Activated CD8-positive, alpha-beta memory T cell treated with anti-CD3 and anti-CD28 coated beads, Interleukin-2, amount 10 ng/mL, durations not matched to agents 7 days and 5 days (primary cell): ENCODE measurements at places on chromosomes 7 and 10. TPM values are rescaled to one million over a fixed set of nuclear protein-coding genes. Genes with fewer than 3 reads are reported as not detected.
A peak's percentile ranks its signal among the peaks of the same experiment; 100 is the strongest.

GRCh38 chr7:35817181-35817580 is 16.3 kb downstream of the SEPTIN7 start:
- peaks cover 55% of the 10 kb centered on the region for H3K4me1 ChIP-seq
- H3K36me3 ChIP-seq: peaks cover 64% of the 10 kb centered on the region
- no peak overlapping the region for H3K4me3 ChIP-seq
- H3K27me3 ChIP-seq: no peaks in the 10 kb centered on the region
- no peak overlapping the region for H3K27ac ChIP-seq
- no peak for DNase-seq

GRCh38 chr10:103745341-103746247 is 109.8 kb downstream of the SH3PXD2A start:
- no peak overlapping the region for H3K4me3 ChIP-seq
- peak overlapping the region; percentile 47 for H3K27ac ChIP-seq
- peak; percentile 75 for DNase-seq
- H3K27me3 ChIP-seq: no peaks in the 10 kb centered on the region
- H3K36me3 ChIP-seq: no peaks in the 10 kb centered on the region

GRCh38 chr10:45513551-45513950 is 139.5 kb downstream of the ALOX5 start:
- no peak overlapping the region for H3K4me3 ChIP-seq
- no peaks in the 10 kb centered on the region for H3K27me3 ChIP-seq
- DNase-seq: no peak

- DNase-seq: no peak
- peaks cover 9% of the 10 kb centered on the region for H3K4me1 ChIP-seq
- H3K4me3 ChIP-seq: no peak overlapping the region
- no peak overlapping the region for H3K27ac ChIP-seq
These were observed 44.8 kb downstream of the CLIP2 start for GRCh38 chr7:74334030-74334429.

Gene RBP3
- total RNA-seq: not detected

Gene SPDYE18
- 0.70 TPM for total RNA-seq

Gene EGR2
- total RNA-seq: 21.6 TPM

GRCh38 chr7:100003711-100004661 is 11.4 kb upstream of the ZKSCAN1 start:
- no peak overlapping the region for H3K4me3 ChIP-seq
- no peak overlapping the region for H3K27ac ChIP-seq
- peaks cover 3% of the 10 kb centered on the region for H3K27me3 ChIP-seq
- DNase-seq: no peak

- H3K36me3 ChIP-seq: no peaks in the 10 kb centered on the region
- no peaks in the 10 kb centered on the region for H3K4me1 ChIP-seq
- H3K27me3 ChIP-seq: no peaks in the 10 kb centered on the region
- no peak overlapping the region for H3K4me3 ChIP-seq
- no peak for DNase-seq
These were observed 218.1 kb downstream of the MAD1L1 start for GRCh38 chr7:2014391-2015241.

Gene COL28A1
- not detected for total RNA-seq

DNA sequence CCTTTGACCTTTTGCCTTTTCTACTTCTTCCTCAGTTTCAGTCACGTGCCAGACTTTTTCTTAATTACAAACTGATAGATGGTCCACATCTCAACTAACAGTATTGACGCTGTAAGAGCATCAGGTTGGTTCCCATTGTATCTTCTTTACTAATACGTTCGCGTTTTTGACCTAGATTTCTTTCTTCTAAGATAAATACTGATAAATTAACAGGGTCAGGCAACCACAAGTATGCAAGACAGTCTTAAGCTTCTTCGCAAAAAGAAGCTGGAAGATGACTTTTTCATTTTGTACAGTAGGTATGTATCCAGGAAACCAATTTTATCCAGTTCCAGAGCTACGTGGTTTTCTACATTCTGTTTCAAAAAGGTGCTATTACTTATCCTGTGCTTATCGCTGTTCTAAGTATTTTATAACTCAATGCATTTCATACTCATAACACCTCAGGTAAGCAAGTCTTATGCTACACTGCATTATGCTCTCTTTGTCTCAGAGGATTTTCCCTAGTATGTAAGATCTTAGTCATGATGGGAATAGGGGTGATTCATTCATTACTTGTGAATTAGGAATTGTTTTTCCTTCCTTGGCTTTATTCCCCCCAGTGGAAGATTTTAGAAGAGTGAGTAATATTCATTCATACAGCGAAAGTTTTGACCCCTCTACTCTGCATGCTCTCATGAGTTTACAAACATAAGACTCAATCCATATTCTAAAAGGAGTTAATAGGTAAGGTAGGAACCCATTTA is 955 bp downstream of the DUS4L start:
- H3K36me3 ChIP-seq: peaks cover 19% of the 10 kb centered on the region
- H3K4me1 ChIP-seq: peaks cover 58% of the 10 kb centered on the region
- H3K27ac ChIP-seq: peak overlapping the region; percentile 91
- H3K27me3 ChIP-seq: no peaks in the 10 kb centered on the region
- no peak for DNase-seq
- peak overlapping the region; percentile 79 for H3K4me3 ChIP-seq

DNA sequence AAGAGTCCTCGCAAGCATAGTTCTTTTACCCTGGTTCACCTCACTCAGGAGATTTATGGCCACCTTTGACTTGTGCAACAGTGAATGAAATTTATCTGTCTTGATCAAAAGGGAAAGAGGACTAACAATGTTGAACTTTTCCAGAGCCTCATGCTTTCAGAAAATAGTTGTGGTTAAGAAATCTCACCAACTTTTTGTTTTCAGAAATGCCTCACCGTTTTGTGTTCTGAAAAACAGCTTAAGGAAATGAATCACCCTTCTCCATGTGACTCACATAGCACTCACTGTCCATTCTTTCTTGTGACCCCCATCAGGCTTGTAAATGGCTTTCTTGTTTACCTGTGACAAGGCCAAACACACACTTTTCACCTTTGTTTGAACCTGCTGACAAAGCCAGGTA is 148.6 kb upstream of the FAM3C start:
- no peak for DNase-seq
- peak overlapping the region; percentile 92 for H3K27ac ChIP-seq
- H3K27me3 ChIP-seq: no peaks in the 10 kb centered on the region
- H3K36me3 ChIP-seq: peaks cover 39% of the 10 kb centered on the region

GRCh38 chr10:52779541-52780390 is 7.2 kb upstream of the MBL2 start:
- no peak overlapping the region for H3K27ac ChIP-seq
- H3K4me3 ChIP-seq: no peak overlapping the region
- no peaks in the 10 kb centered on the region for H3K4me1 ChIP-seq
- H3K36me3 ChIP-seq: no peaks in the 10 kb centered on the region

Gene GPAM
- total RNA-seq: 9.8 TPM

- H3K27me3 ChIP-seq: peaks cover 9% of the 10 kb centered on the region
- no peak for DNase-seq
- no peak overlapping the region for H3K4me3 ChIP-seq
- no peak overlapping the region for H3K27ac ChIP-seq
- H3K36me3 ChIP-seq: no peaks in the 10 kb centered on the region
These were observed 25.5 kb downstream of the SLC18A2 start for GRCh38 chr10:117266400-117266799.

GRCh38 chr10:12588091-12588860 is 238.9 kb downstream of the CAMK1D start:
- peaks cover 11% of the 10 kb centered on the region for H3K36me3 ChIP-seq
- peaks cover 46% of the 10 kb centered on the region for H3K4me1 ChIP-seq
- H3K27me3 ChIP-seq: no peaks in the 10 kb centered on the region
- DNase-seq: peak; percentile 59
- peak overlapping the region; percentile 62 for H3K4me3 ChIP-seq
- H3K27ac ChIP-seq: peak overlapping the region; percentile 74

Gene AS3MT
- not detected for total RNA-seq

DNA sequence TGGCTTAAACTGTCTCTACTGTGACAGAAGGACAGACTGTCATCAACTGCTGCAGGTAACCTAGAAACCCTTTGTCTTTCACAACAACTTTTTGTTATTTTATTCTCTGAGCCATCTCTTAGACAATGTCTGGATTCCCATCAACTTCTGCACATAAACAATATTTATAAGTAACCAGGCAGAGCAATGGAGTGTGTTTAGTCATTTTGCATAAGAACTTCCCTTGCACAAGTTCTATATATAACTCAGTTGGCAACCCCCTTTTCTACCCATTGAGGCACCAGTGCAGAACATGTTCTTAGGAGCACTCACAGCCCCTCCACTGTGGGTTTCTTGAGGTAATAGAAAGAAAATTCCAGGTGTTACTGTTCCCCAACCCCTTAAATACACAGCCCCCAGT is 65.0 kb upstream of the IL6 start:
- peaks cover 1% of the 10 kb centered on the region for H3K36me3 ChIP-seq
- no peak for DNase-seq
- H3K27ac ChIP-seq: no peak overlapping the region
- H3K27me3 ChIP-seq: peaks cover 62% of the 10 kb centered on the region

DNA sequence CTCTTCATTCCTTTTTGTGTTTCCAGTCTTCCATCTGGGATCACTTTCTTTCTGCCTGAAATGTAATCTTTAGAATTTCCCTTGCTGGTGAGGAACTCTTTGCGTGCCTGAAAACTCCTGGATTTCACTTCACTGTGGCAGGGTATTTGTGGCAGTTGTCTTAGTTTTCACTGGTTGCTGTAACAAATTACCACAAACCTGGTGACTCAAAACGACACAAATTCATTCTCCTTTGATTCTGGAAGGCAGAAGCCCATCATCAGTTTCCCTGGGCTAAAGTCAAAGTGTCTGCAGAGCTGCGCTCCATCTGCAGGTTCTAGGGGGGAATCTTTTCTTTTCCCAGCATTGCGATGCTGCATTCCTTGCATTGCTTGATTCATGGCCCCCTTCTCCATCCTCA is 109.3 kb downstream of the RBM20 start:
- no peak overlapping the region for H3K27ac ChIP-seq
- peaks cover 16% of the 10 kb centered on the region for H3K36me3 ChIP-seq
- no peak for DNase-seq
- H3K4me3 ChIP-seq: no peak overlapping the region
- H3K4me1 ChIP-seq: peaks cover 37% of the 10 kb centered on the region

DNA sequence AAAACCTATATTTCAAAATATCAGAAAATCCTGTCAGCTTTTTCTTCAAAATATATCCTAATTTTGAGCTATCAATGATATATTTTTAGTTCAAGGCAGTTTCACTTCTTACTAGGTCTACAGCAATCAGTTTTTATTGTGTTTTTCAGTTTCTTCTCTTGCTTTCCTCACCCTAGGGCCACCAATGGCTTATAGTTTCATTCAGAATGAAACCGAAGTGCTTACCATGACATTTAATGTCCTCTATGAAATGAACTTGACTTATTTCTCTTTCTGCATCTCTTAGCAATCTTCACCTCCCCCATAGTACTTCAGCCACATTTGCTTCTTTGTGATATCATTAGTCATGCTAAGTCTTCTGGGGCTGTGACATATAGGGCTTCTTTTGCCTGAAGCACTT is 100.3 kb downstream of the ARL5B start:
- H3K36me3 ChIP-seq: no peaks in the 10 kb centered on the region
- H3K4me3 ChIP-seq: no peak overlapping the region

DNA sequence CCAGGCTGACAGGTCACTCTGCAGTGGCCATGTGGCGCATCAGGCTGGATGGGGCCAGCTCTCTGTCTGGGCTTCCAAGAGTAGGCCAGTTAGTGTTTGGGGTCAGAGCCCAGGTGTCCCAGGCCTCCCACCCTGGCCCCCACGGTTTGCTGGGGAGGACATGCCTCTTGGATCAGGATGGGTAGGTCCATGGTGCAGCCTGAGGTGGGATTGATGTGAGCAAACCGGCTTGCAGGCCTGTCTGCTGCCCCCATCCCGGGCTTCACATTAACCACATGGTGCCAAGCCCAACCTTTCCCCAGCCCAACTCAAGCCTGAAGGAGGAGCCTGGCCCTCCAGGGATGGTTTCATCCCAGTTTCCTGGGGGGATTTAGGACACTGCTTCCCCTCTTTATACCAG is 39.2 kb downstream of the LDB3 start:
- DNase-seq: no peak
- H3K4me1 ChIP-seq: peaks cover 9% of the 10 kb centered on the region
- no peak overlapping the region for H3K4me3 ChIP-seq

Gene TRIM50
- not detected for total RNA-seq

GRCh38 chr7:95045236-95045923 is 138.0 kb downstream of the PPP1R9A start:
- no peak overlapping the region for H3K4me3 ChIP-seq
- H3K36me3 ChIP-seq: no peaks in the 10 kb centered on the region
- no peak overlapping the region for H3K27ac ChIP-seq
- no peak for DNase-seq
- no peaks in the 10 kb centered on the region for H3K27me3 ChIP-seq
- no peaks in the 10 kb centered on the region for H3K4me1 ChIP-seq

- peak overlapping the region; percentile 85 for H3K27ac ChIP-seq
- H3K27me3 ChIP-seq: peaks cover 13% of the 10 kb centered on the region
- peak; percentile 67 for DNase-seq
- H3K36me3 ChIP-seq: peaks cover 15% of the 10 kb centered on the region
These were observed 497 bp downstream of the PPP2R2D start for GRCh38 chr10:131901181-131901829.

Gene CYP2C8
- not detected for total RNA-seq

- peaks cover 13% of the 10 kb centered on the region for H3K27me3 ChIP-seq
- H3K27ac ChIP-seq: no peak overlapping the region
- DNase-seq: no peak
- no peaks in the 10 kb centered on the region for H3K36me3 ChIP-seq
These were observed 37.0 kb upstream of the CNNM1 start for GRCh38 chr10:99292159-99292558.

DNA sequence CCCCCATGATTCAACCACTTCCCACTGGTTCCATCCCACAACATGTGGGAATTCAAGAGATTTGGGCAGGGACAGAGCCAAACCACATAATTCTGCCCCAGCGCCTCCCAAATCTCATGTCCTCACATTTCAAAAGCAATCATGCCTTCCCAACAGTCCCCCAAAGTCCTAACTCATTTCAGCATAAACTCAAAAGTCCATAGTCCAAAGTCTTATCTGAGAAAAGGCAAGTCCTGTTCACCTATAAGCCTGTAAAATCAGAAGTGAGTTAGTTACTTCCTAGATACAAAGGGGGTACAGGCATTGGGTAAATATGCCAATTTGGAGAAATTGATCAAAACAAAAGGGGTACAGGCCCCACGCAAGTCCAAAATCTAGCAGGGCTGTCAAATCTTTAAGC is 272.9 kb downstream of the MAGI2 start:
- H3K4me3 ChIP-seq: no peak overlapping the region
- H3K36me3 ChIP-seq: no peaks in the 10 kb centered on the region
- H3K27me3 ChIP-seq: no peaks in the 10 kb centered on the region
- no peak overlapping the region for H3K27ac ChIP-seq

Gene SNX10
- 42.8 TPM for total RNA-seq

Gene SLC16A12
- total RNA-seq: not detected

- no peaks in the 10 kb centered on the region for H3K4me1 ChIP-seq
- H3K27me3 ChIP-seq: no peaks in the 10 kb centered on the region
- H3K36me3 ChIP-seq: no peaks in the 10 kb centered on the region
- no peak overlapping the region for H3K4me3 ChIP-seq
These were observed 423.2 kb upstream of the PCDH15 start for GRCh38 chr10:55224007-55224781.

Gene LLCFC1
- not detected for total RNA-seq

Gene ATG9B
- total RNA-seq: 3.4 TPM

DNA sequence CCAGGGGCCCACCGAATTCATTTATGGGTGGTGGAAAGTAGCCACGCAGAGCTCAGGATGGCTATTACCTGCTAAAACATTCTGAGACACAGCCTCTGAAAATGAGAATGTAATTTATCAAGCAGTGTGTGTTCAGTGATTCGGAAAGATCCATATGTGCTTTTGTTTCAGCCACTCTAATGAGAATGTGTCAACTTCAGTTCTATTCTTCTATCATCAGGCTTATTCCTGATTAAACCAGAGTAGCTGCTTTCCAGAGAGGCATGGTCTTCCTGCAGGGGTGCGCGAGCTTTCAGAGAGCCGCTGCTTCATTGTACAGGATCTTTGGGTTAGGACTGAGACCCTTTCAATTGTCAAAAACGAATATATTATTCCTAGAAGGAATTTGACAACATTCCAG is 167.6 kb downstream of the OTUD1 start:
- H3K4me3 ChIP-seq: no peak overlapping the region
- no peaks in the 10 kb centered on the region for H3K36me3 ChIP-seq
- no peak for DNase-seq
- H3K27ac ChIP-seq: no peak overlapping the region
- peaks cover 3% of the 10 kb centered on the region for H3K27me3 ChIP-seq
